ENCODE measurements at places on chromosomes 7 and 10.

DNA sequence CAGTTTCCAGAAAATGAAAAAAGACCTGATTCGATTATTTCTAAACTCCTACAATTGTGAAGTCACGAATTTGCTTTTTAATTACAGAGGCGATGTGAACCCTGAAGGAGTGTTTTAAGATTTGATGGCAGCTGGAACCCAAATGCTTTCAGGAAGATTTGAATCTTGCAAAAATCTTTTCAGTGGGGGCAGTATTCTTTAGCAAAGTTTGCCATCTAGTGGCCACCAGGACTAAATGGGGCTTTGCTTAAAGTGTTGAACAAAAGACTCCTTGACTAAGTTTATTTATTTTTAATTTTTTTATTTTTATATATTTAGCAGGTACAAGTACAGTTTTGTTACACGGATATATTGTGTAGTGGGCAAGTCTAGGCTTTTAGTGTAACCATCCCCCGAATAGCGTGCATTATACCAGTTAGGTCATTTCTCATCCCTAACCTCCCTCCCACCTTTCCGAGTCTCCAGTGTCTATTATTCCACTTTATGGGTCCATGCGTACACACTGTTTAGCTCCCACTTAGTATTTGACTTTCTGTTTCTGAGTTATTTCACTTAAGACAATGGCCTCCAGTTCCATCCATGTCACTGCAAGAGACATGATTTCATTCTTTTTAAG is 98.8 kb downstream of the CACNB2 start:
- peak; percentile 33 for DNase-seq

- peak; percentile 87 for DNase-seq
Measured at GRCh38 chr7:43649755-43650274, 66.9 kb downstream of the STK17A start.

GRCh38 chr7:127979113-127979727 is 52.0 kb downstream of the LRRC4 start:
- DNase-seq = no peak

- DNase-seq = no peak
Measured at GRCh38 chr10:28105561-28105960, 106.7 kb upstream of the ODAD2 start.

GRCh38 chr10:48632166-48632565 is 27.3 kb upstream of the ARHGAP22 start:
- DNase-seq = no peak

GRCh38 chr7:104065491-104065890 is 76.0 kb upstream of the RELN start:
- no peak for DNase-seq

GRCh38 chr7:12638851-12639456 is 48.5 kb upstream of the ARL4A start:
- DNase-seq = peak; percentile 58

- DNase-seq = peak; percentile 36
Measured at GRCh38 chr10:23331567-23332301, 12.9 kb downstream of the C10orf67 start.

GRCh38 chr7:144436500-144436899 is 33.0 kb upstream of the NOBOX start:
- DNase-seq = no peak

DNA sequence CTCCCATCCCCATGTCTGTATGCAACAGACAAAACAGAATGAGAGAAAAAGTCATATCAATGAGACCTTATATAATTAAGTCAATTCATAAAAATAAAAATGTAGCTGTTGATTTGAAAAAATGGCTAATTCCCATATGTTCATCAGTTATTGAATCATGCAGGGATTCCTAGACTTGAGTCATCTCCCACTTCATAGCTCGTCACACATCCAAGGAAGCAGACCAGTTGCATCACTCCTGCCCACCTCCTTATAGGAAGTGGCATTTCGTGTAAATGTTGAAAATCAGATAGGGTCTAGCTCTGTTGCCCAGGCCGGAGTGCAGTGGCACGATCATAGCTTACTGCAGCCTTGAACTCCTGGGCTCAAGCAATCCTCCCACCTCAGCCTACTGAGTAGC is 56.1 kb upstream of the SH2B2 start:
- DNase-seq = no peak

- no peak for DNase-seq
Measured at GRCh38 chr10:47259466-47259865, 40.5 kb upstream of the GDF10 start.

GRCh38 chr7:151856098-151856497 is 20.8 kb downstream of the PRKAG2 start:
- no peak for DNase-seq

DNA sequence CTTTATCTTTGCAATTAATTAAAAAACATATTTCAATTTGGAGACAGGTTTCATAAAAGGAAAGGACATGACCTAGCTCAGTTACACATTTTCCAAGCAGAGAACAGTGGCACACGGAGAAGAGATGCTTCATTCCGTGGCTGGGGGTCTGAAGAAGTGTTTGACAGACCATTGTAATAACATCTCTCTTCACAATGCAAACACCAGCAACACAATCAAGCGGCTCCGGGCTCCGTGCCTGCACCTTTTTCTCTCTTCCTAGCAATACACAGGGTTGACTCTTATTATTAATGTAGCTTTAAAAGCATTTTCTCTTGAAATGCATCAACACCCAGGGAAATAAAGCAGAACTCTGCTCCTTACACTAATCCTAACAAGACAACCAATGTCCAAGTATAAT is 261.0 kb upstream of the AOAH start:
- DNase-seq = no peak

DNA sequence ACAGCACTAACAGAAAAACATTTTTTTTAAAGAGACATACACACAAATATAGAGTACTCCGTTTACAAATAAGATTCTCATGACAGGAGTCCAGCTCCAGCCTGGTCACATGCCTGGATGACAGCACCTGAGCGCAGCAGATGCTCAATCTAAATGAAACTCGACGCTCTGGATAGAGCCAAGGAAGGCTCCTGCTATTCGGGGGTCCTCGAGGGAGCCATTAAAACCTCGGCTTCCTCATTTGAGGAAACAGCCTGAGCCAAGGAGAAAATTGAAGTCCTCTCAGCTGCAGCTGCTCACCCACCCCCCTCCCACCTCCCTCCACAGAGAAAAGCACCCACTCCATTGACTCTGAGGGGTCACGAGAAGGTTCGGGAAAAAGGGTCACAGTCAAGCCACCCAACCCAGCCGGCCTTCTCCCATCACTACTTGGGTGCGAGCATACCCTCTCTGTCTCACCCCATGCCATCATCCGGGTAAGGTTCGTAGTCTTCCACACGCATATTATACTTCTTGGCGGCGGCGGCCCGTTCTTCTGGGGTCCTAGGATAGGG is 673 bp downstream of the NDUFB8 start:
- DNase-seq = peak; percentile 82

GRCh38 chr7:2499719-2500430 is 19.7 kb upstream of the LFNG start:
- DNase-seq = no peak

- no peak for DNase-seq
Measured at GRCh38 chr10:33117816-33118215, 159.8 kb upstream of the ITGB1 start.

- no peak for DNase-seq
Measured at GRCh38 chr7:107972075-107972482, 30.9 kb downstream of the LAMB1 start.

- DNase-seq = no peak
Measured at GRCh38 chr10:75427951-75428350, 3.5 kb upstream of the LRMDA start.

- no peak for DNase-seq
Measured at GRCh38 chr7:138626846-138627245, 74.3 kb downstream of the SVOPL start.

DNA sequence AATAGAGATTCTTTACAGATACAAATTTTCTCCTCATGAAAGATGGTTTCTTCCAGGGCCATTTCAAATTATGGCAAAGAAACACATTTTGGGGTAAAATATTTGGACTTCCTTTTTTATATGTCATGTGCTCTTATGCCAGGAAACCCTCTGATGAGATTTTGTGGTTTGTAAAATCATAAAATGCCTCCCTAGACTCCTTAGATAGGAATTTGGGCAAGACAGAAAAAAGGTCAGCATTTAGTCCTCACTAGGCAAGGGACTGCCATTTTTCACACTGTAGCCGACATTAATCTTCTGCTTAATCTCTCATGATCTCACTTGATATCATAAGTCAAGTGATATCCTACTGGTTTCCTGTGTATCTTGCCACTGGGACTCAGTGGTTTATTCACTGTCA is 286.4 kb downstream of the ARHGAP12 start:
- DNase-seq = no peak

DNA sequence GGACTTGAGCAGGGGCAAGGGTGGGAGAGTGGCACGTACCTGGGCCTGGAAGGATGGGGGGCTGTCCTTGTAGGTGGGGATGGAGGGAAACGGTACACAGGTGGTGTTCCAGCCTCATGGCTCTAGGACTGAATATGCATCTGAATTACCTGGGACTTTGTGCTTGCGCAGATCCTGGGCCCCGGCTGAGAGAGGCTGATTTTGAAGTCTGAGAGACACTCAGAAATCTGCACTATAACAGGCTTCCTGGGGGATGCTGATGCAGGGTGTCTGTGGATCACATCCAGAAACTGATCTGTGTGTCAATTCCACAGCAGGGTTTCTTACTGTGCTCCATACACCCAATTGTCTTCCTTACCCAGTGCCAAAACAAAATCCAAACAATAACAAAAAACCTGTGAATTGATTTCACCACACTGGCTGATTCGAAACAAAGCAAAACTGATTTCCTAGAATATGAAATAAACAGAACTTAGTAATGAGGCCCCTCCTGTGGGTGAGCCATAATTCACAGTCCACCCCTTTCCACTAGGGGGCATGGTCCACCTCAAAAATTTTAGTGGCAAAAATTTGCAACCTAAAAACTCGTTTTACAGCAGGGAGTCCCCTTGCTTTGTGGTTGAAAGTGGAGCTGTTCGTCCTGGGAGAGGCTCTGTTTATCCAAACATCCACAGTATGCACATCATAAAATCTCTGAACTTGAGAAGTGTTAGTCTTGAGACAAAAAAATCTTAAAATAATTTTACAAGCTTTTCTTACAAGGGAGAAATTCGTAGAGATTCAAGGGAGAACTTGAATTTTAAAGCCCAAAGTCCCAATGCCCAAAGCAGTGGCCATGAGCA is 32.0 kb upstream of the PLEKHA1 start:
- DNase-seq = peak; percentile 45

- no peak for DNase-seq
Measured at GRCh38 chr7:29329686-29330085, 135.1 kb downstream of the CHN2 start.

DNA sequence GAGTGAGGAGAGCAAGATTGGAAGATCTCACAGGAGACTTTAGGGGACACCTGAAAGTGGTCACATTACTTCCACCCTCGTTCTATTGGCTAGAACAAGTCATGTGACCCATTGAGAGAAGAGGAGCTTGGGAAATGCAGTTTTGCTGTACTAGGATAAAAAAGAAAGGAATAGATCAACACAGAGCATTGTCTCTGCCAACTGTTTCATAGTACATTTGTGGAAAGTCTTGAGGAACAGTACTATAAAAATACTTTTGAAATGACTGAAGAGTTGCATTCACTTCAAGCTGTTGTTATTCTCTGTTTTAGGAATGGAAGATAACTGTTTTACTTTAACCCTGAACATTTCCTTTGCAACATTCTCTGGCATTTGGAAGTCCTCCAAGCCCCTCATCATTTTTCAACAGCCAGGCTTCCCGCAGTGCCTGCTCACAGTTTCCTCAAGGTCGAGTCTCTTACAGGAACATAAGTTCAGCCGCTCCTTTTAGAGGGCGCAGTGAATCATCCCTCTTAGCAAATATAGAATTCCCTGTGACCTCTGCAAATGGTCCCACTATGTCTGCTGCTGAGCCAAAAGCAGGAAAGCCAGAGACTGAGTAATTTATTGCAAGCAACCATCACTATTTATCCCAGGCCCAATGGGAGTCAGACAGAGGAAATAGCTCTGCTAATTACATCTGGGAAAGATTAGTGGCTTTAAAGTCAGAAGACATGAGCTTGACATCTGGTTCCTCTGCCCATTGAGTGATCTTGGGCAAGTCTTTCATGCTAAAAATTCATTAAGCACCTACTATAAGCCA is 40.7 kb downstream of the MRPL32 start:
- DNase-seq = no peak

DNA sequence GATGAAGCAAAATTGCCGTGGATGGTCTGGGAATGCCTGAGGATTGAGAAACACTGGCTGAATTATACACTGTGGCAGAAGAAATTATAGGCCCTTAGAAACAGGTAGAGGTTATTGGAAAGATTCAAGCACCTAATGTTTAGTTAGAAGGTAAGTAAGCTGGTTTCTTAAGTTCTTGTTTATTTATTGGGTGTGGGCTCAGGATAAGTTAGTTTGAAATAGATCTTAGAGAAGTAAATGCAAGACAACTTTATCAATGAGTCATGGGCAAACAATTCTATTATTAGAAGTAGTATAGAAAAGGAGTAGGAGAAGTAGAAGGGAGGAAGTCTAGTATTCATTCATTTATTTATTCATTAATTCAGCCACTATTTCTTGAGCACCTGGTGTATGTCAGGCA is 96.5 kb downstream of the KAT6B start:
- no peak for DNase-seq

DNA sequence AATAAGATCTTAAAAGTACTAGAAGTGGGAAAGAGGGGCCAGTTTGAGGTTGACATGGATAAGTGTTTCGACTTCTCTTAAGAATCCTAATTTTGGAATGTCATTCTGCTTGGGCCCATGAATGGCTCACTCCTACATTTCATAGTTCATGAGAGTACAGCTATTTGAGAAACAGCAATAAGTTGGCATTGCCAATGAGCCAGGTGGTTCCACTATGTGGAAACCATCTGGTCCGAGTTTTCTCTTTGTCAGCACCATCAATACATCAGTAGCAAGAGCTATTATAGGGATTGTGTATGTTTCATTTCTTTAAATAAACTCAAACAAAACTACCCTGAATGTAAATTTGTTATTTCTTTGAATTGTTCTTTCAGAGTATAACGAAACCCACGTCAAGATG is 78.1 kb upstream of the NEBL start:
- DNase-seq = no peak

- DNase-seq = no peak
Measured at GRCh38 chr7:116828281-116828680, 34.1 kb upstream of the CAPZA2 start.

- no peak for DNase-seq
Measured at GRCh38 chr7:132279718-132280117, 296.6 kb downstream of the PLXNA4 start.

DNA sequence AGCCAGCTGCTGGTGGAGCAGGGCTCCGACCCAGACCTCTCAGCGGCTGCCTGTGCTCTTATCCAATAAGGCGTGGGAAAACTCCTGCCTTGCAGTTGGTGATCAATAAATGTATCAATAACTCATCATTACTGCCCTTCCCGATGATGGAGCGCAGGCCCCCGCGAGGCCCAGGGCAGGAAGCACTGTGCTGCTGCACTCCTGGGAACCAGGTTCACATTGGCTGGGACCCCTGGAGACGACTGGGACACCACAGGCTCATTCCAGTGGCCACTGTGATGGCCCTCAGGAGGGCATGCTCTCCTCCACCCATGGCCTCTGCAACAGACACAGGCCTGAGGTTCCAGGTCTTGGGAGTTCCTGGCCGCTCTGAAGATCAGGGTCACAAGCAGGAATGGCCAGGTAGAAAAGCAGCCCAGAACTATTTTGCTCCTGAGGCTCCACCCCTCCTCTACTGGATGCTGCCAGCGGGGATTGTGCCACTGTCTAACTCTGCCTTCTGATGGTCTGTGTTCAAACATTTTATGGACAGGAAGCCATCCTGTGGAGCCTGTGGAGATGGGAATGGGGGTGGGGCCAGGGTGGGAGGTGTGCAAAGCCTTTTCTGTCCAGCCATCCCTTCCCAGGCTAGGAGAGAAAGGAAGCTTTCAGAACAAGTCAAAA is 287.4 kb upstream of the ZMIZ1 start:
- DNase-seq = no peak

Data from NB4 (cell line).